ENCODE measurements at places on chromosomes 12 and 14.

DNA sequence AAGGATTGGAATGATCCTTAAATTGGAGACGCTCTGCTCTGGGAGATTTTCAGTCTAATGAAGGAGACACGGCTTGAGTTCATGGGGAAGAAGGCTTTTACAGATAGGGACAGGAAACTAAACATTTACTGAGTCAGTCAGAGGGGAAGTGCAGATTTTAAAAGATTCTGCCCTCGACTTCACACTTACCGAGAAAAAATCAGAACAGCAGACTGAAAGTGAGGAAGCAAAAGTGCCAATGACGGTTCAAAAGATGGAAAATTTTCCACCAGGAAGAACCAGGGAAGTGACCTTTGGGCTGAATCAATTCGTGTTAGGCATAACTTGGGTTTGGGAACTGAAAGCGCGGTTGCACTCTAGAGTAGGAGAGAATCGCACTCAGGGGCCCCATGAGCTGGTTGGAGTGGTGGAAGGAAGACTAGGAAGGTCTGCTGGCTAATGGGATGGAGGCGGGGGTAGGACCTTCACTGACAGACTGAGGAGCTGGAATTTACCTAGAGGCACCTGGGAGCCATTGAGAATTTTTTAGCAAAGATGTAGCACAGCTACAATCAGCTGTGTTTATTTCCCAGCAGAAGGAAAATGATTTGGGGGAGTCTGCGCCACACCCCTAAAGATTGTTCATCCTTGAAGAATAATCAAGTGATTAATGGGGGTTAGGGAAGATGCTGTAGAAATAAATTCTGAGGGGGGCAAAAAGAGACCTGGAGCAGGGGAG, 1.2 kb downstream of the KCNK13 start:
- no peak for DNase-seq

- no peak for DNase-seq
Measured at GRCh38 chr12:110379631-110380030, 23.9 kb downstream of the ANAPC7 start.

DNA sequence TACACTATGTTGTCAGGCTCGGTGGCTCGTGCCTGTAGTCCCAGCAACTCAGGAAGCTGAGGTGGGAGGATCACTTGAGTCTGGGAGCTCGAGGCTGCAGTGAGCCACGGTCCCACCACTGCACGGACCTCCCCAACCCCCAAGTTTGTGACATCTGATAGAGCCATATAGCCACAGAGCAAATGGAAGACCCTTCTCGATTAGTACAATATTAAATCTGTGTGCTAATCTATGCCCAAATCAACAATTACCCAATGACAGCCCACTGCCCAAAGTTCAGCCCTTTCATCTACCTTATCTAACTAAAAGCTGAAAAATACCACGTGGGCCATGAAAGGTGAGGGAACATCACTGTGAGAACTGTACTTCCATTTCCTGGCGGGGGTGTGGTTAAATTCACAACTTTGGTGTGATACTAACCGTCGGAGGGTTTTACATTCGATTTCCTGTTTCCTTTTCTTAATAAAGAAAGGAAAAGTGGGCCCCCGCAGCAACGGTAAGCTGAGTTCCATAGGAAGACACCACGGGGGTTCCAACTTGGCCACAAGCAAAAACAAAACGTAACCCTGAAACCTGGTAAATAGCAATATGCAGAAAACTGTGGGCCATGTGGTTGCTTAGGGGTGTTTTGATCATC, 31.2 kb upstream of the FOS start:
- DNase-seq = peak; percentile 36

DNA sequence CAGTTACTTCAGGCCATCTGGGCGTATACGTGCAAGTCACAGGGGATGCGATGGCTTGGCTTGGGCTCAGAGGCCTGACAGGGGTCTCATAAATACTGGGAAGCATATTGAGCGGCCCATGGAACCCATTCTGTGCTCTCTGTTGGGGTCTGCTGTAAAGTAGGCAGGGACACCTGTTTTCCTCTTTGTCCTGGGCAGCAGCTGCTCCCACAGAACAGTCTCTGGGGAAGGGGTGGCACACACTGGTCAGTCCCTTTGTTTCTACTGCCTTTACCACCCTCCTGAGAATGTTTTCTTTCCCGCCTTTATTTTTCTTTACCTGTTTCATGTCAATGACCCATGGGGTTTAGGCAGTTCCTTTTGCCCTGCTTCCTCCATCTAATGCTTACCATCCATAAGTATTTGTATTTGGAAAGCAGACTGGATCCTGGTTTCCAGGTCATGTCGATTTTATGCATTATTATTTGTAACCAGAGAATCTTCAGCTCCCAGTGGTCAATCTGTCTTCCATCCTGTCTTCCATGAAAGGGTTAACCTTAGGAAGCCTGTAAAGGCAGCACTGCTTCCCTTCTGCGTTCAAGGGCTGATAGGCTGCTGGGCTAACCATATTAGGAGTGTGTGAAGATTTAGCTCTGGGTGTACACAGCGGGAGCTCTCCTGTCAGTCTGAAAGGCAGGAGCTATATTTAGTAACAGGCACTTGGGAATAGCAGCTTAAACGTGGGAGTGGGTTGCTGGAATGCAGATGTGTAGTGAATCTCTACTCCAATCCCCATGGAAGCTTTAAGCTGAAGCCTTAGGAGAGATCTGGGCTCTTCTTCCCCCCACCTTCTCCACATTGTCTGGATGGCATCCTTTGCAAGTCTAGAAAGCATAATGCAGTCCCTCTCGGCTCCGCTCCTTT, 124.0 kb downstream of the DYRK2 start:
- DNase-seq = no peak

DNA sequence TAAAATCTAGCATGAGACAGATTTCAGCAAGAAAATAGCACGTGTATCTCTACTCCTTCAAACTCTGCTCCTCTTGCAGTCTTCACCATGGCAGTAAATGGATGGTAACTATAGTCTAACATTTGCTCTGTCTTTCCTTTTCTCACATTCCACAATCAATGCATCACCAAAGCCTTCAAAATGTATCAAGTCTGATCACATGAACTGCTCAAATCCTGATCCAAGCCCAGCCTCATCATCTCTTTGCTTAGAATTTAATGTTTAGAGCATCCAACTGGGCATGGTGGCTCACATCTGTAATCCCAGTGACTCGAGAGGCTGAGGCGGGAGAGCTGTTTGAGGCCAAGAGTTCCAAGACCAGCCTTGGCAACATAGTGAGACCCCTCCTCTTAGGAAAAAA, 45.9 kb downstream of the CDK17 start:
- DNase-seq = no peak

DNA sequence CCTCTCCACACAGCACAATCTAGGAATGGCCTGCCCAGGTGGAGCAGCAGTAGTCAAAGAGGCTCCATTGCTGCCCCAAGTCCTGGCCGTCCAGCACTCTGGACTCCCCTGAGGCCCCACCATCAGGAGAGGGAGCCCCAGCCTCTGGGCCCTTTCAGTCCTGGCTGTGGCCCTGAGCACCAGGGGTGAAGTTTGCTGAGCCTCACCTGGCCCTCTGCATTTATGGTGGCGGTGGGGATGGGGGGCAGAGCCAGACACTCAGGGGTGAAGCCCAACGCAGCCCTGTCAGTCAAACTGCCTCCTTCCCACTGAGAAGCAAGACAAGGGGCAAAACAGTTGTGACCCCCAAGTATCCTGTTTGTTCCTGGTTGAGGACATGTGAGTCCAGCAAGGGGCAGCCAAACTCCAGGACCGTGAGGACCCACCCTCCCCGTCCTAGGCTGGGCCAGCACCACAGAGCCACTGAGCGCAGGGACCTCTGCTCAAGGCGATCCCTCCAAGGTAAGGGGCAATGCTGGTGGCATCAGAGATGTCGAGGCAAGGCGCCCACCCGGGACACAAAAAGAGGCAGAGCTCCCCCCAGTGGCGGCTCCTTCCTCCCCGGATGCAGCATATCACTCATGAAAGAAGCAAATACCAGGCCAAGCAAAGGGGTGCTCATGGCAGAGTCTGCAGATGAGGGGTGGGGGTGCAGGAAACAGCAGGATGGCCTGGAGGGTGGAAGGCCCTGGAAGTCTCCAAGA, 4.8 kb upstream of the AMN start:
- DNase-seq = peak; percentile 38

GRCh38 chr12:99334285-99335056, 313.1 kb upstream of the GARIN6 start:
- DNase-seq = no peak

- no peak for DNase-seq
Measured at GRCh38 chr12:80756875-80757274, 40.2 kb downstream of the MYF5 start.

- DNase-seq = no peak
Measured at GRCh38 chr14:24259282-24260025, 3.5 kb downstream of the TGM1 start.

GRCh38 chr14:97298331-97298730, 501.1 kb downstream of the VRK1 start:
- no peak for DNase-seq

GRCh38 chr12:42483521-42483790, 106.1 kb downstream of the PRICKLE1 start:
- DNase-seq = no peak

GRCh38 chr12:62168411-62168810, 91.8 kb upstream of the USP15 start:
- DNase-seq = no peak

DNA sequence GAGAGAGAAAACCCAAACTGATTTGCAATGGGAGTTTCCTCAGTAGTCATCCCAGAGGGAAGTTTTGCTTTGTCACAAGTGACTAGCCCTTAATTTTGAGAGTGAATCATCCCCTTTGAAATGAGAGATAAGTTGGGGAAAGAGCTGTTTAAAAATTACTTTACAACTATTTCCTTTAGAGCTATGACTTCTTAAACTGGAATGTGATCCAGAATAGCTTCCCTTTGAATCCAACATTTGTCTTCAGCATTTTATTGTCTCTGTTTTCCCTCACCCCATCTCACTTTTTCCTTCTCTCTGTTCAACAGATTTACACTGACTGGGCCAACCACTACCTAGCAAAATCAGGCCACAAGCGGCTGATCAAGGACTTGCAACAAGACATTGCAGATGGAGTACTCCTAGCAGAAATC, 109.3 kb downstream of the NAV3 start:
- DNase-seq = no peak
